ENCODE measurements at places on chromosomes 2 and 18.

DNA sequence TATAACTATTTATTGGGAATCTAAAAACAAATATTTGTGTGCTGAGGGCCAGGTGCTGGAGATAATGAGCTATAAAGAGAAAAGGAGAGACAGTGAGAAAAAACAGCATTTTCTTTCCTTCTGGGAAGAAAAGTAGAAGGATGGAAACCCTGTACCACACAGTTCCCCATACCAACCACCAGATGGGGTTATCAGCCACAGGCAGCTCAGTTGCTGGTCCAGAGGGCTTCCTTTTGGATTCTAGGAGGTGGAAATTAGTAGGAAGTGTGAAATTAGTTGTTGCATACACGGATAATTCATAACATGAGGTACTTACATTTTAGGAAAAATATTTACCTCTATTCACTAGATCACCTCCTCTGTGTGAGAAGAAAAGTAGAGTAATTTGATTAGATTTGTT is 237.0 kb upstream of the FOSL2 start:
- DNase-seq: no peak

GRCh38 chr2:137208431-137208891 is 443.1 kb downstream of the THSD7B start:
- no peak for DNase-seq

- DNase-seq: no peak
Measured at GRCh38 chr2:47145466-47145865, 9.6 kb downstream of the STPG4 start.

DNA sequence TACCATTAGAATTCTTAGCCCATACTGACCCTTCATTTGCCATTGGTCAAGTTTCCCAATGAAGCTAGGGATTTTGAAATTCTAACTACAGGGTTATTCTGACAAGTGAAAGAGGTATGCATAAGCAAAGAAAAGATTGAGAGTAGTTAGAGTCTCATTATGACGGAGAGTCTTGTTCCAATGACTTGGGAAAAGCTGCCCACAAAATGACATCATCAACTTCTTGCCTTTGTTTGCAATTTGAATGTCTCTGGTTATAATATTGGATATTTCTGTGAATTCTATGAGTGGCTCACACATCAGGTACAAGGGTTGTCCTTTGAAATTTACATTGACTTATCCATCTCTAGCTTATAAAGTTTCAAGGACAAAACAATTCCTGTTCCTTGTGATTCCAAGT is 772.2 kb downstream of the TRIB2 start:
- DNase-seq: no peak

DNA sequence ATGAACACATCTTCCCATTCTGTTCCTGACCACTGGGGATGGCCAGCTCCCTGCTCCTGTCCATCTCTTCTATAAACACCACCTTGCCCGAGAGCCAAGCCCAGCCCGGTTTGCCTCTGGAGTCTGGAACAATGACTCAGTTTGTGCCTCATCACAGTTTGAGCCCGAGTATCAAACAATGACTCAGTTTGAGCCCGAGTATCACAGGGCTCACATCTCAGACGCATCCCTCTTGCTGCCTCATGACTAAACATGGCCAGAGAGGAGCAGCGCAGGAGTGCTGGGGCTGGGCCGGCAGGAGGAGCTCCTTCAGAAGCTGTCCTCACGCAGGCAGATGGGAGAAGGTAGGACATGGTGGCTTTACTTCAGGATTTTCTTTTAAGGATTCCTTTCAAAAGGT is 68.7 kb downstream of the PXDN start:
- DNase-seq: no peak

- no peak for DNase-seq
Measured at GRCh38 chr2:203019142-203019541, 4.5 kb downstream of the NBEAL1 start.

GRCh38 chr2:47070920-47071824 is 83.9 kb downstream of the STPG4 start:
- no peak for DNase-seq

GRCh38 chr18:6427286-6427685 is 12.6 kb upstream of the L3MBTL4 start:
- no peak for DNase-seq

DNA sequence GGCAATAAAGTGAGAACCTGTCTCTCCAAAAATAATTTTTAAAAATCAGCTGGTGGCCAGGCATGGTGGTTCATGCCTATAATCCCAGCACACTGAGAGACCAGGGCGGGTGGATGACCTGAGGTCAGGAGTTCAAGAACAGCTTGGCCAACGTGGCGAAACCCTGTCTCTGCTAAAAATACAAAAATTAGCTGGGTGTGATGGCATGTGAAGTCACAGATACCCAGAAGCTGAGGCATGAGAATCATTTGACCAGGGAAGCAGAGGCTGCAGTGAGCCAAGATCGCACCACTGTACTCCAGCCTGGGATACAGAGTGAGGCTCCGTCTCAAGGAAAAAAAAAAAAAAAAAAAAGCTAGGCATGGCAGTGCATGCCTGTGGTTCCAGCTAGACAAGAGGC is 7.4 kb upstream of the GPR75 start:
- DNase-seq: no peak

GRCh38 chr2:45728458-45728942 is 77.0 kb downstream of the PRKCE start:
- DNase-seq: peak; percentile 39

- DNase-seq: no peak
Measured at GRCh38 chr2:200748779-200749178, 62.9 kb upstream of the BZW1 start.

- no peak for DNase-seq
Measured at GRCh38 chr2:53463806-53464726, 303.5 kb upstream of the CHAC2 start.

GRCh38 chr18:58495634-58496033 is 133.3 kb downstream of the ALPK2 start:
- DNase-seq: no peak

- DNase-seq: no peak
Measured at GRCh38 chr18:75249175-75249518, 38.5 kb downstream of the TSHZ1 start.

DNA sequence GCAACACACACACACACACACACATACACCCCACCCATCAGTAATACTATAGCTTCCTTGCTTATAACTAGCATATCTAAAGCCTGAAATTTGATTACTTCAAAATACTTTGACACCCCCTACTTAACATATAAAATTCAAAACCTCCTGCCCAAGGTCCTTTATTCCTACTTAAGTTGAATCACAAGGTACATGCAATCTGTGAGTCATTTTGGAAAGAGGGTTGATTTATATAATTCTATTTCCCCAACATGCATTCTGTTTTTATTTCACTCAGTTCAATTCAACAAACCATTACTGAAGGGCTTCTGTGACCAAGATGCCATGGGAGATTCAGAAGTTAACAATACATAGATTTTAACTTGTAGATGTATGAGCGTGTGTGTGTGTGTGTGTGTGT is 420.7 kb downstream of the METTL4 start:
- no peak for DNase-seq

- no peak for DNase-seq
Measured at GRCh38 chr18:64409511-64409910, 260.6 kb upstream of the LINC00305 start.

GRCh38 chr2:144356402-144356801 is 163.5 kb downstream of the ZEB2 start:
- DNase-seq: no peak

GRCh38 chr2:38097988-38098385 is 22.0 kb upstream of the CYP1B1 start:
- DNase-seq: no peak

- no peak for DNase-seq
Measured at GRCh38 chr2:122179492-122180165, 424.2 kb downstream of the TSN start.

GRCh38 chr2:227454323-227454860 is 17.6 kb upstream of the AGFG1 start:
- no peak for DNase-seq

DNA sequence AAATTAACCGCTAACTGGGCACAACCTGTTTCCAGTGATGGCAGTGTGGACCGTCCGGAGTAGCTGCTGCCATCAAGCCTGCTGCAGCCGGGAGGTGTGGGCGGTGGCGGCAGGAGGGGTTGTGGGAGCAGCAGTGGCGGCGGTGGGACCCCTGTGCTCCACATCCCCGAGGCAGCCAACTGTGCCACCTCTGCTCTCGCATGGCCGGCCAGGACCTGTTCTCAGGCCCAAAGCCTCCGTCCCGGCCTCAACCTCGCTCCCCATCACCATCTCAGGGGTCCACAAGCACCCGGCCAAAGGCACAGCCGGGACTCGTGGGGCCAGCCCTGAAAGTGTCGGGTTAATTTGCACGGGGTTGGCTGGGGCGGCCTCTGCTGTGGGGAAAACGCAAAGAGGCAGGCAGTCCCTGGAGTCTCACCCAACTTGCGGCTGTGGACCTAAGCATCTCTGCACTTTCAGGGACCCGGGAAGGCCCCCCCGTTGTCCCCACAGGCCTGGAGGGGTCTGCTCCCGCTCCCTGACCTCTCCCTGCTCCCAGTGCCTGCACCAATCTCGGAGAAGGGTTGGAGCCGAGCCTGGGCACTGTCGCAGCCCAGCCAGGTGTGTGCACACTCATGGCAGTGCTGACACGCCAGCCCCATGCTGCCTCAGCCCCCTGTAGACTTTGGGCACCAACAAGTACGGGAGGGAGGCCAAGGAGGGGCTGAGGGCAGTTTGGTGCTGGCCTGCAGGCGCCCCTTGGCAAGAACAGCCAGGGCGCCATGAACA is 44.4 kb upstream of the PEX13 start:
- DNase-seq: no peak

DNA sequence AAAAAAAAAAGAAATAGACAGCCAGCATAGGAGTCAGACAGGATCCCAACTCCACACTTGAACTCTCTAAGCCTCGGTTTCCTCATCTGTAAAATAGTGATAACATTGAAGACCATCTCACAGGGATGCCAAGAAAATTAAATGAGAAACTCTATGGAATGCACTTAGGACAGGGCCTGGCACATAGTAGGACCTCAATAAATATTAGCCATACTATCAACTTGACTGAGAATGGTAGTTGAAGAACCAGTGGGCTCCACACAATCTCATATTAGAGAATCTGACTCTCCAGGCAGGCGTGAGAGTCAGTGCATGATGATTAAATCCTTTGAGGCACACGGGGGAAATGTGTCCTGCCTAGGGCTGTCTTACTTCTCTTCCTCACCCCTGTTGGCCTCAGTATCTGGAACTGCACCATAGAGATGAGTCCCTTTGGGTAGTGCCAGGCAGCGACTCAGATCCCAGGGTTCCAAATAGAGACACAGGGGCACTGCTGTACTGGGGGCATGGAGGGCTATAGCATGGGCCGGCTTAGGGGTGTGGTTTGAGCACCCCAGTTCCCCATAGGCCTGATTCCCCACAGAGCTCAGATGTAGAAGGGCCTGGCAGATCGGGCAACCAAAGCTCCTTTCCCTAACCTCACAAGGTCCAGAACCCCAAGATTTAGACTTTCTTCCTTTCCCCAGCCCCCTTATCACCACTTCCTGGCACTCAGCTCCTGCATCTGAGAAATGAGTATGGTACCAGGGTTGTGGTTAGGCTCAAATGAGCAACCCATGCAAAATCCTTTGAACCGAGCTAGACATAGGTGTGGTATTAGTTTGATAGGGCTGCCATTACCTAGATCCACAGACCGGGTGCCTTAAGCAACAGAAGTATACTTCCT is 51.3 kb upstream of the CAB39 start:
- DNase-seq: no peak

- DNase-seq: no peak
Measured at GRCh38 chr18:41982942-41983660, 28.1 kb downstream of the PIK3C3 start.

GRCh38 chr2:215000721-215001120 is 137.7 kb downstream of the ABCA12 start:
- DNase-seq: no peak

DNA sequence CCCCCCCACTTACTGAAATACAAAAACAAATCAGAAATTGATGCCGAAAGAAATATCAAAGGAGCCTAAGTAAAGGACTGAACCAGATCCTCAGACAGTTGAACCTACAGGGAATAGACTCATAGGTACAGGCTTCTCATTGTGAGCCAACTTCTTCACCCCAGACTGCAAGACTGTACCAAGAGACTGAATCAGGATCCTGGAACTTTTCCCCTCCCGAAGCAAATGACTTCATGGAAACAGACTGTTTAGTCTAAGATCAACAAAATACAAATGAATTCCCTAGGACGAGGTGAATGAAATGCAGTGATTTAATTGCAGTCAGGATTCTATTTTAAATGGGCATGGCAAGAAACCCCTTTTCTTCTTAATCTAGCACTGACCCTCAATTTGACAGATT is 53.6 kb upstream of the RNF152 start:
- DNase-seq: no peak

DNA sequence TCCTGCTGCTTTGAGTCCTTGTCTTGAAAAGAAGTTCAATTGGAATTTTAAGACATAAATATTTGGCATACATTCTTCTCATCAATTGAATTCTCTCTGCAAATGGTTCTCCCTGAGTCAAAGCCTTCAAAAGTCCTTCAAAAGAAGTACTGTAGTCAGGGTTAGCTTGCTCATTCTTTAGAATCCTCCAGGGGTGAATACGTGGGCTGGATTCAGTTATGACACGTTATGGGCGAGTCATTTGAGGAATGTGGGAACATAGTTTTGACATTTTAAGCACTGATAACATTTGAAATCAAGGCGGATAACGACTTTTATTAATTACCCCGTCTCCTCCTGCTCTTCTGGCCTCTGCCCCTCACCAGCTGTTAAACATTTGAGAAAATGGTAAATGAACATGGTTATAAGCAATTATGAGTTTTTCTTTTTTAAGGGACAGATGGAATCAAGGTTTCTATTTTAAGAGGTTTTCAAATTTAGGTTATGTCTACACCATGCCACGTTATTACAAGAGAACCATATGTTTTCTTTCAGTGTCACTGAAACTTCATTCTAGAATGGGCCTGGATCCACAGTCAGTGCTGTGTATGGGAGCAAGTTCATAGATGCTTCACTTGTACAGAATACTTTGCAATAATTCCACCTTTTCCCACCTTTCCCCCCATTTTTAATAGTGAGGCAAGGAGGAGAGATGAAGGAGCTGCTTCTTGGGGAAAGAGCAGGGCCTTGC is 273.1 kb downstream of the TSN start:
- no peak for DNase-seq

DNA sequence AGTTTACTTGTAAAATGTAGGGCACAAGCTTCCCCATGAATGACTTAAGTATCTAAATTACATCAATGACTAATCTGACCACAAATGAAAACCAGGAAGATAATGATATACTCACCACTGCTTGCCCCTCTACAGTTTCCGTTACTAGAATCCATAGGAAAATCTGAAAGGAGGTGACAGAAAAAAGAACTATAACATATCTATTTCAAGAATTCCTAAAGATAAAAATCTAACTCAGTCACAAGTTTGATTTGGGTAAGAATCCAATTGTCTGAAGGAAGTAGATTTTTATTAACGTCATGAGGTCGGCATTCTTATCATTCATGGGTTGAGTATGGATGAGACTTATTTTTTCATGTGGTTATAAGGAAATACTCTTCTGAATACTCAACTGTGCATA is 7.8 kb downstream of the FRZB start:
- no peak for DNase-seq
